Bronchial smooth muscle cell (primary cell): ENCODE measurements at places on chromosomes 6 and 20. TPM values are rescaled to one million over a fixed set of nuclear protein-coding genes. Genes with fewer than 3 reads are reported as not detected.

Gene SIM1
- not detected in 2 replicates for total RNA-seq

Gene RAB44
- under 0.01 TPM in 1 of 2 replicates, not detected in the other for total RNA-seq

Gene FAM210B
- total RNA-seq, result 28.0 and 40.0 TPM in 2 replicates

Gene SLC26A8
- under 0.01 TPM in 1 of 2 replicates, not detected in the other for total RNA-seq

Gene SLC35F1
- under 0.01 TPM in 1 of 2 replicates, not detected in the other for total RNA-seq

Gene INSM1
- total RNA-seq, result not detected in 2 replicates

Gene OR2H1
- total RNA-seq, result not detected in 2 replicates

Gene NT5E
- total RNA-seq, result 331 and 607 TPM in 2 replicates

Gene NFATC2
- under 0.01 and 0.09 TPM in 2 replicates for total RNA-seq

Gene NHLRC1
- total RNA-seq, result 2.2 and 3.6 TPM in 2 replicates

Gene SLC2A10
- total RNA-seq, result 40.6 and 42.4 TPM in 2 replicates

Gene FILIP1
- 0.16 and 0.52 TPM in 2 replicates for total RNA-seq

Gene HLA-DQA2
- not detected in 2 replicates for total RNA-seq

Gene ZSCAN23
- total RNA-seq, result 5.7 and 6.1 TPM in 2 replicates

Gene LRRC73
- 0.47 and 0.60 TPM in 2 replicates for total RNA-seq

Gene RNF144B
- 0.79 and 1.0 TPM in 2 replicates for total RNA-seq

Gene EYA4
- 13.1 and 37.7 TPM in 2 replicates for total RNA-seq

Gene RNF8
- 25.1 and 25.2 TPM in 2 replicates for total RNA-seq

Gene RNF182
- total RNA-seq, result 0.32 and 0.34 TPM in 2 replicates

Gene MLIP
- total RNA-seq, result 0.32 TPM in 1 of 2 replicates, not detected in the other

Gene XKR7
- total RNA-seq, result not detected in 2 replicates

Gene PRICKLE4
- 0.16 TPM in 1 of 2 replicates, not detected in the other for total RNA-seq

Gene ARHGAP18
- total RNA-seq, result 7.2 and 20.2 TPM in 2 replicates

Gene WFDC5
- total RNA-seq, result not detected in 2 replicates

Gene ADGB
- not detected in 2 replicates for total RNA-seq

Gene KCNB1
- under 0.01 and 0.17 TPM in 2 replicates for total RNA-seq

Gene GPR6
- not detected in 2 replicates for total RNA-seq

Gene GNL1
- 77.4 and 79.3 TPM in 2 replicates for total RNA-seq

Gene CPNE5
- total RNA-seq, result 0.47 TPM in 1 of 2 replicates, not detected in the other

Gene PRKN
- total RNA-seq, result 3.6 and 4.0 TPM in 2 replicates

Gene PLEKHG1
- 0.32 and 3.3 TPM in 2 replicates for total RNA-seq

Gene NKAIN4
- not detected in 2 replicates for total RNA-seq

Gene ENPP5
- under 0.01 TPM in 1 of 2 replicates, not detected in the other for total RNA-seq

Gene AP5S1
- total RNA-seq, result 13.6 and 20.9 TPM in 2 replicates

Gene FOXF2
- total RNA-seq, result 31.2 and 38.6 TPM in 2 replicates

Gene THEMIS
- not detected in 2 replicates for total RNA-seq

Gene HLA-DMB
- 0.09 and 0.79 TPM in 2 replicates for total RNA-seq

Gene USP49
- total RNA-seq, result 2.2 and 2.4 TPM in 2 replicates

Gene SDCBP2
- total RNA-seq, result 1.4 and 1.9 TPM in 2 replicates

Gene BEND6
- 9.6 and 13.1 TPM in 2 replicates for total RNA-seq

Gene PHACTR1
- under 0.01 and 0.34 TPM in 2 replicates for total RNA-seq

Gene APOBEC2
- not detected in 2 replicates for total RNA-seq

Gene RNF39
- total RNA-seq, result under 0.01 and 0.09 TPM in 2 replicates

Gene PDE10A
- 1.3 and 6.8 TPM in 2 replicates for total RNA-seq

Gene HDGFL1
- total RNA-seq, result not detected in 2 replicates

Gene CPXM1
- total RNA-seq, result 0.47 and 1.0 TPM in 2 replicates

Gene OLIG3
- total RNA-seq, result not detected in 2 replicates

Gene NMBR
- 0.26 TPM in 1 of 2 replicates, not detected in the other for total RNA-seq

Gene TMEM217
- 1.3 and 2.0 TPM in 2 replicates for total RNA-seq

Gene C20orf96
- total RNA-seq, result 3.2 and 3.6 TPM in 2 replicates

Gene RAET1L
- not detected in 2 replicates for total RNA-seq

Gene SASH1
- total RNA-seq, result 55.9 and 65.3 TPM in 2 replicates

Gene CST4
- not detected in 2 replicates for total RNA-seq

Gene RSPO3
- 0.77 and 2.7 TPM in 2 replicates for total RNA-seq

Gene UBE2C
- 1.9 and 3.9 TPM in 2 replicates for total RNA-seq

Gene RNASET2
- total RNA-seq, result 21.9 and 23.9 TPM in 2 replicates

Gene AIF1
- total RNA-seq, result not detected in 2 replicates

Gene MLN
- total RNA-seq, result not detected in 2 replicates
